KBM-7 (cell line): ENCODE measurements at places on chromosomes 16 and 17.
A peak's percentile ranks its signal among the peaks of the same experiment; 100 is the strongest.

DNA sequence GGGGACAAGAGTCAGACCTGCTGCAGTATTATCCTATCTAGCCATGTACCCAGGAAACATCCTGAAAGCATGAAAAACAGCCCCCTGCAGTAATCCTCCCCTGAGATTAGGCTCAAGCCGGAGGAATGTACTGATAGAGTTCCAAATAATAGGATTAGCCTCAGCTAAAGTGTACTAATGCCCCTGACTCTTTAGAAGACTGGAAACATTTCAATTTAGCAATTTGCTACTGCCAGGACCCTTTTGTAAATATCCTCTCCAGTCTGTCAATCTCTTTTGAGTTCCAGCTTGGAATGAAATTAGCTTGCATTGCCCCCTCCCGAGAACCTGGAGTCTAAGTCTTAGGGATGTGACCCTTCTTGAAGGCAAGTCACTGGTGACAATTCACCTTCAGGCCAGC is 110.8 kb upstream of the DNAH9 start:
- DNase-seq: no peak

DNA sequence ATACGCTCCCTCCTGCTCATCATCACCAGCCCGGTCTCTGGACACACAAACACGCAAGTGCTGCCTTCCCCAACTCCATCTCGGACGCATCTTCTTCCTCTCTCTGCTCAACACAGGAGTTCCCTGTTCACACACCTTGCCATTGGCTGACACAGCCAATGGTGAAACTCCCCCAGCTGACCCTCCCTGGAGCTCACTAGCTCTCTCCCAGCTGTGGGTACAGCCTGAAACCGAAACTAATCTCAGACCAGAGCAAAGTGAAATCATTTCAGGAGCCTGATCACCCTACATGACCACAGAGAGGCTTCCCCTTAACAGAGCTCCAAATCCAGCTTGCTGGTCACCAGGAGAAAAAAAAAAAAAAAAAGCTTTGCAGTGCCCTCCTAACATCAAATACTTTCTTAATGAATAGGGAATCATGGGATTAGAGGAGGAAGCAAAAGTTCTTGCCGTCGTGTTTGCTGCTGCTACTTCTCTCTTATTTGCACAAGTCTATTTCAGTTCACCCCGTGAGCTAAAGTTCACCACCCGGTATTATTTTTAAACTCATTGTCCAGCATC is 8.3 kb downstream of the CUEDC1 start:
- peak; percentile 85 for DNase-seq

DNA sequence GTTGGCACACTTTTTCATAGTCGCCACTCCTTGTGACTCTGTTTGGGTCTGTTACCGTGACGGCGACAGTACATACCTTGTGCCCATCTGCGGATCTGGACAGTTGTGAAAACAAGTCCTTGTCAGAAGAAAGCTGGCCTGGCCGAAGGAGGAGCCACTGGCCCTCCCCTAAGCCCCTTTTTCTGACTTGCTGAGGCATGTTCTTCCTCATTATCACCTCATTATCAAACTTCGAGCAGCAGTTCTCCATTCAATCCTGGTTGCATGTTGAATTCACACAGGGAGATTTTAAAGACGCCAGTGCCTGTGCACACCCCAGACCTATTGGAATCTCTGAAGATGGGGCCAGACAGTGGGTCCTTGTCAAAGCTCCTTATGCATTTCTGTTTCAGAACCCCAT is 61.1 kb downstream of the CYLD start:
- DNase-seq: peak; percentile 10

DNA sequence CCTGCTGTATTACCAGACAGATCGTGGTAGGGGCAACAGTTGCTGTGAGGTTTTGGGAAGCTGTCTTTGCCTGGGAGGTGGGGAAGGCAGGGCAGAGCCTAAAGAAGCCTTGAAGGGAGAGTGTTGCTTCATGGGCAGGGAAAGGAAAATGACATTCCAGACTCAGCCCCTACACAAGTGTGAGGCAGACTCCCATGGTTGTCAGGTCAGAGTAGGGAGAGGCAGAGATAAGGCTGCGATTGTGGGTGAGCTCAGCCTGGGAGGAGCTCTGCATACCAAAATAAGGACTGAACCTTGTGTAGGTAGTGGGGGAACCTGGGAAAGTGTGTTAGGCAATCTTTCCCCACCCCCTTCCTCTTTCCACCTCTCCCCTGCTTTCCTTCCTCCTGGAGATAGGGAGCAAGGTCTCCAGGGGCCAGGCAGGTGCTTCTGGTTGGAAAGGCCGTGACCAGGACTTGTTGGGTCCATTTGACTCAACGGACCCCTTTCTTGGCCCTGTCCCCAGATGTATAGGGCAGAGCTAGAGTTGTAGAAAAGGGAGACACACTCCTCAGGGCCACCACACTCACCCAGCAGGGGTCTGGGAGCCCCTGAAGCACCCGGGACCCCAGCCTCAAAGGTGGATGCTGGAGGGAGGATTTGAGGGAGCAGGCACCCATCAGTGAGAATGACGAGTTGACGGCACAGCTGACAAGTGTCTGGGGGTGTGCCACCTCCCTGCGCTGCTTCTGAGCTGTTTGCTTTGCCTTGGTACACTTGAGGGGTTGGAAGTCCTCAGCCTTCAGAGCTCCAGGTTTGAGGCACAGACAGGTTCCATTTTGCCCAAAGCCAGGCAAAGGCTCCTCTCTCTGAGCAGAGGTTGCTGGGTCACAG is 18.5 kb upstream of the TOB1 start:
- peak; percentile 35 for DNase-seq

- no peak for DNase-seq
These were observed 14.7 kb downstream of the KCTD19 start for GRCh38 chr16:67311607-67312488.

GRCh38 chr16:24075931-24076716 is 180.0 kb upstream of the CACNG3 start:
- peak; percentile 28 for DNase-seq

- no peak for DNase-seq
These were observed 10.2 kb upstream of the C17orf78 start for GRCh38 chr17:37365589-37365988.

- no peak for DNase-seq
These were observed 3.9 kb upstream of the THRA start for GRCh38 chr17:40058865-40059264.

- no peak for DNase-seq
These were observed 18.0 kb downstream of the CD7 start for GRCh38 chr17:82299452-82299851.

DNA sequence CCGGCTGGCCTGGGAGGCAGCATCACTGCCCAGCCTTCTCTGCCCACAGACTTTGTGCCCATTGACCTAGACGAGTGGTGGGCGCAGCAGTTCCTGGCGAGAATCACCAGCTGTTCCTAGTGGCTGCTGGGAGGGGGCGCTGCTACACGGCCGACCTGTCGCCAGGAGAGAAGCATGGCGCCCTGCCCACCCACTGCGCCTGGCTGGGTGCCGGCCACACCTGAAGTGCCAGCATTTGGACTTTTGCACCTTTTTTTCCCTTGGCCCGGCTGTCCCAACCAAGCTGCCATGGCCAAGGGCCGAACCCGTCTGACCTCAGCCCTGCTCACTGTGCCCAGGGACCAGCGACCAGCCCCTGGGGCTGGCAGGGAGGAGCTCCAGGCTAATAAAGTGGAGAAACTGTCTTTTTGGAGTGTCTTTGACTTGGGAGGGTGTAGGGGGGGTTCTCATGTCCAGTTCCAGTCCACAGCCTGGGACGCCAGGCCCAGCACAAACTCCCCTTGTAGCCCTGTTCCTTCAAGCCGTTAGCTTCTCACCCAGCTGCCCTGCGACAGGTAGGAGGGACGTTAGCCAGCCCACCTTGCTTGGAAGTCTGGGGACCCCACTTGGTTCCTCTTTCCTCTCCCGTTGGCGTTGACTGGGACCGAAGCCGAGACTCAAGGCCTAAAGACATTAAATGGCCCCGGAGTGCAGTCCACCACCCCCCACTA is 939 bp upstream of the WDR90 start:
- DNase-seq: no peak

GRCh38 chr17:77002103-77003045 is 134.2 kb downstream of the MGAT5B start:
- DNase-seq: no peak

GRCh38 chr17:49727380-49727779 is 19.6 kb upstream of the SLC35B1 start:
- no peak for DNase-seq

GRCh38 chr16:55494994-55495421 is 13.9 kb upstream of the LPCAT2 start:
- DNase-seq: peak; percentile 63

DNA sequence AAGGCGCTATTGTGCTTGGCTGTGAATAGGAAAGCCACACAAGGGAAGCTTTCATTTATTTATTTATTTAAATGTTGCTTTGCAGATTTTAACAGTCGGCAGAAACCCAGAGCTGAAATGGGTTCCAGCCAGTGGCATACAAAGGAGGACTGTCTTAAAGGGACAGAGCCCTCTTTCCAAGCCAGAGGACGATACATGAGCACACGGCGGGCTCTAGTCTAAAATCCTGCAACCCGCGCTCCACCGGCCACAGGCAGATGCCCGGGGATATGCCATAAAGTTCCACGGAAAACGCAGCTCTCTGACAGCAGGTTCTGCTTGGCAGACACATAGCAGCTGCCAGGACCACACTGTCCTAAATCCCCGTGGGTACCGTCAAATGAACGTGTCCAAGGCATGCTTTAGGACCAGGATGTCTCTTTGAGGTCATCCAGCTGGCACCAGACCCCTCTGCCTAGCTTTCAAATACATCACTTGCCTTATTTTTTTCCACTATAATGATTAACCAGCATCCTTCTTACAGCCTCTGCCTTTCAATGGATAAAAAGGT is 64.6 kb downstream of the CYTH1 start:
- DNase-seq: no peak
